ENCODE measurements at places on chromosomes 7 and 10.

DNA sequence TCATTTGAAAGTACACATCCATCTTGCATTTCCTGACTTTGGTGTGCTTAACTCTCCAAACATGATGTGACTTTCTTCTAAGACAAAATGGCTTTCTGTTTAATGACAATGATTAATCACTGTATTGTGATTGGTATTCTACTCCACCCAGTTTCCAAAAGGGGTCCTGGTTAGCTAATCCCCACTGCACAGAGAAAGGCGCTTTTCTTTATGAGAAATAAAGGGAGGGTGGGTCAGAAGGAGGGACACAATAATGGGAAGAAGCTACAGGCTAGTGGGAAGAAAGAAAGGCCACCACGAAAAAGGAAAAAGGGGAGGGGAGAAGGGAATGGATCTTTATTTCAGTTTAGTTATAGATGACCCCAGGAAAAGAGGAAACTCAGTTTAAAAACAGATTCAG is 69.2 kb downstream of the PRTFDC1 start:
- DNase-seq, result no peak

DNA sequence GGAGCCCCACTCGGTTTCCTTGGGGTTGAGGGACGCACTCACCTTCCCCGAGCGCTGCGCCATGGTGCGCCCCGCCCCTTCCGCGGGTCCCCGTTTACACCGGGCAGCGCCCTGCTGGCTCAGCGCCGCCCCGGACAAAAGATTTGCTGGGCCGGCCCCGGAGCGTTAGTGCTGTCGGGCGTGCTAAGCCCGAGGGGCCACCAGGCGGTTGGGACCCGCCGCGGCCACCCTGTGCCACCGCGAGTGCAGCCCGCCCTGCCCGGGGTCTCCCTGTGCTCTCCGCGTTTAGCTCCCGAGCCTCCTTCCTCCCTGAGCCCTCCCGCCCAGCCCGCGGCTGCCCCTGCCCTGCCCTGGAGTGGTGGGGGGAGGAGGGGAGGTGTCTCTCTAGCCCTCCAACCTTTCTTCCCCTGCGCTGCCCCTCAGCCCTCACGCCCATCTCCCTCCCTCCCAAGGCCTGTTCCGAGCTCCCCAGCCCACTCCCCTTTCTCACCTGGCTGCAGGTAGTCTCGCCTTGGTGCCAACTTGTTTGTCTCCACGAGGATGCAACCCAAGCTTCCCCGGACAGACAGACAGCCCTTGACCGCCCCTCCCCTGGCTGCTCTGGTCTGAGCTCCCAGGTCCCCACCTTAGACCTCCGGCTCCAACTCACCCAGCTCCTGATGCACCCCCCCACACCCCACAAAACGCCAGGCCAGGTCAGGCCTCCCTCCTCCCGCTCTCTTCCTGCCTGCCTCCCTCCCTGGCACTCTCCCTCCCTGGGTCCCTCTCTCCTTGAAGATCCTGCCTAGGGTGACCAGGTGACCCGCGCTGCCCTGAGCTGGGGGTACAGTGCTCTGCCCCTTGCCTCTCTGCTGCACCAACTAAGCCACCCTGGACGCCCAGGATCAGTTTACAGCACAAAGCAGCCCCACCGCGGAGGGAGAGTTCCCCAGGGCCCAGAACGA is at the start of gene CRYGN:
Gene CRYGN, minus strand, starts transcription at position 287 of the 944 bp plus-strand sequence. Its CDS starts 224 bp downstream, at position 63.
- DNase-seq, result no peak

DNA sequence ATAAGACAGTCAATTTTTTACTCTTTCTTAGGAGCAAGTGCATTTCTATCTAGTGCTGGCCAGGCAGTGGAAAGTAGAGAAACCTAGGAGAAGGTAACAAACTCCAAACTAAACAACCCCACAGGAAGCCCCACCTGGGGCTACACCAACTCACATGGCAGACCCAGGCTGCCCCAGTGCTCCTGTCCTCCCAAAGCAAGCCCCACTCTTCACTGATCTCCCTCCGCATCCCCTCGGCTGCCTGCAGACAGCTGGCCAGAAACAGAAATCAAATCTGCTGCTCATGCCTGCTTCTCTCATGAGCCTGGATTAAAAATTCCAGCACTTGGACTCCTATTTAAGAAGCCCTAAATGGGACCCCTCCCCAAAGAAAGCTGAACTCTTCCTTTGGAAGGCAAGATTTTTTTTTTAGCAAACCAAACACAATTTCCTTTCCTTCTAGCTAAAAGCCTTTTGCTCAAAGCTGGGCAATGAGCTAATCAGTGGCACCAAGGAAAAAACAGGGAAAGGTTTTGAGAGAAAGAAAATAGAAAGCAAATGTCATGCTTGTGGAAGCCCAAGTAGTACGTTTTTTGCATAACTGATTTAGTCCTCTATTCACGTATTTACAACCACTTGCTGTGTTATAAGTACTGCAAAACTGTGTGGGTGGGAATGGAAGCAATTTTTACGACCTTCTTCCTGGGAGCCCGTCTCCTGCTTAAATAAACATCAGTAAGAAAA is 10.8 kb downstream of the PDE1C start:
- peak; percentile 34 for DNase-seq

DNA sequence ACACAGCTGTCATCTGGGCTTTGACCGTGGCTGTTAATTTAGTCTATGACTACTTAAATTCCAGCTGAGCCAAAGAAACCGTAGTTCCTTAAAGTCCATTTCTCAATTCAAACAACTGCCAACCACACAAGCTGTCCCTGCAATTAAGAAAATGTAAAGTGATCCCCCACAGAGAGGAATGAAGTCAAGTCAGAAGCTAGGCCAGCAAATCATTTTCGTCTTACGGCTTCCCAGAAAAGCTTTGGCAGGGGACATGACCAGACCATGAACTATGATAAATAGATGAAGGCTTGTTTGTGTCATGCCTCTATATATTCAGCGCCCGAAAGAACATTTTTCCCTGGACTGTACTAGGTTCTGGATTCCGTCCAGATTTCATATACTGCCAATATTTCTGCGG is 54.6 kb downstream of the HACD1 start:
- DNase-seq, result peak; percentile 83

DNA sequence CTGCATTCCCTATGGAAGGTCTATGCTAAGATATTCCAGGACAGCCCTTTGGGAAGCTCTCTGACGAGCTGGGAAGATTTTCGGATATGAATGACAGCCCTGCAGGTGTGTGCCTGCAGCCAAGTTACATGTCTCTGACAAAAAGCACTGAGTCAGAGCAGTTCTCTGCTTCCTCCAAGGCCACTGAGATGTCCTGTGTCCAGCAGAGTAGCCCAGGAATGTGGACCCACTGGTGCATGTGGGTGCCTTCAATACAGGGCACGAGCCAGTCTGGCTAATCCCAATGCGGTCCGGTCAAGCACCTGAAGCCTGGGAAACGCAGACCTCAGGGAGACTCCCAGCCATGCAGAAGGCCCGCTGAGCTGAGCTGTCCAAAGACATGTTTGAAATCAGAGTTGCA is 565.7 kb downstream of the TCERG1L start:
- DNase-seq, result no peak

DNA sequence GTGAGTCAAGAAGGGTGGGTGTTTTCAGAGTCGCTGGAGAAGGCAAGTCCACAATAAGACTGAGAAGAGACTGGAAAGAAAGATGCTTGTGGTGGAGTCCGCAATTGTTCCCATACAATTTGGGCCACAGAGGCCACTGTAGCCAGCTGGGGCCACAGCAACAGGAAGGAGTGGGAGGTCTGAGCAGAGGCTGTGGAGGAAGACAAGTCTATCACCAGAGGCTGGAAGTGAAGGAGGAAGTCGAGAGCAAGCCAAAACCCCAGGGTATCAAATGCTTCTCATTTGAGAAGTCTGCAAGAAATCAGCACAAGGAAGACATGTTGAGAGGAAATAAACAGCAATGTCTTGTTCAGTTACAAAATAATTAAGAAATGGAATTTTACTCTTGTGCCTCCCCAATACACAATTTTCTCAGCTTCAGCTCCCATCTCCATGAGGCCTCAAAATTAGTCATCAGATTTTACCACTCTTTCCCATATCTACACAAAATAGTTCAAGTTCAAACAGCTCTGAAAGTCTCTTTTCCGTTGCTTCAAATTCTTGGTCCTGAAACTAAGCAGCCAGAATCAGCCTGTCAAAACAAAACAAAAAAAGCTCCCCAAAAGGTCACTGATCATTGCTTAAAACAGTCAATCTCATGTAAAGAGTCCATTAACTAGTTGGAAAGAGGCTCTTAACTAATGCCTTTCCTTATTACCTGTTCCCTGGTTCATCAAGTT is 31.6 kb downstream of the SLC16A12 start:
- DNase-seq, result peak; percentile 64

DNA sequence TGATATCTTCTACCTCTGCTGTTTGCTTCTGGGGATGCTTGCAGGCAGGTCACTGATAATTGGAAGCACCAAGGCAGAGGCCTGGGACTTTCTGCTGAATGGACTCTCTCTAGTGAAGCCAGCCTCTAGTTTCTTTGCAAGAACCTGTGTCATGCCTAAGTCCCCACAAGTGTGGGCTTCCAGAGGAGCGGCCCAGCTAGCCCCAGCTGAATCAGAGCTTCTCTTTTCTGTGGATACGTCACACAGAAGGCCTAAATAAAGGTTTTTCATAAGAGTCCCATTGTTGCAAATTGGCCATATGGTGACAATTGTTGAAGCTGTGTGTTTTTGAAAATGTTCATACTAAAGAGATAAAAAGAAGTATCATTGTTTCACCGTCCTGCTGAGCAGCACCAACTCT is 6.8 kb upstream of the OPALIN start:
- no peak for DNase-seq

DNA sequence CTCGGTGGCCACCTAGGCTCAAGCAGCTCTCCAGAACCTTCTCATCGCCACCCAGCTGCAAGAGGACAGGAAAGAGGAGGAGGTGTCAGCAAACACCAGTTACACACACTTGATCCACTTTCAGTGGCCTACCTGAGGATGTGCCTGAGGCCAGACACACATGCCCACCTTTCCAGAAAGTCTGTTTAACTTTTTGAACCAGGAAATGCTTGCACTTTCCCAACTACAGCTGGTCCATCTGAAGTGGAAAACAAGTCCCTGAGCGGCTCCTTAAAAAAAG is 15.7 kb upstream of the CYREN start:
- no peak for DNase-seq

GRCh38 chr7:129014501-129015101 is 40.3 kb downstream of the TNPO3 start:
- no peak for DNase-seq

GRCh38 chr10:52965509-52965908 is 192.9 kb upstream of the MBL2 start:
- no peak for DNase-seq

GRCh38 chr7:93218997-93219827 is 7.1 kb downstream of the HEPACAM2 start:
- no peak for DNase-seq

DNA sequence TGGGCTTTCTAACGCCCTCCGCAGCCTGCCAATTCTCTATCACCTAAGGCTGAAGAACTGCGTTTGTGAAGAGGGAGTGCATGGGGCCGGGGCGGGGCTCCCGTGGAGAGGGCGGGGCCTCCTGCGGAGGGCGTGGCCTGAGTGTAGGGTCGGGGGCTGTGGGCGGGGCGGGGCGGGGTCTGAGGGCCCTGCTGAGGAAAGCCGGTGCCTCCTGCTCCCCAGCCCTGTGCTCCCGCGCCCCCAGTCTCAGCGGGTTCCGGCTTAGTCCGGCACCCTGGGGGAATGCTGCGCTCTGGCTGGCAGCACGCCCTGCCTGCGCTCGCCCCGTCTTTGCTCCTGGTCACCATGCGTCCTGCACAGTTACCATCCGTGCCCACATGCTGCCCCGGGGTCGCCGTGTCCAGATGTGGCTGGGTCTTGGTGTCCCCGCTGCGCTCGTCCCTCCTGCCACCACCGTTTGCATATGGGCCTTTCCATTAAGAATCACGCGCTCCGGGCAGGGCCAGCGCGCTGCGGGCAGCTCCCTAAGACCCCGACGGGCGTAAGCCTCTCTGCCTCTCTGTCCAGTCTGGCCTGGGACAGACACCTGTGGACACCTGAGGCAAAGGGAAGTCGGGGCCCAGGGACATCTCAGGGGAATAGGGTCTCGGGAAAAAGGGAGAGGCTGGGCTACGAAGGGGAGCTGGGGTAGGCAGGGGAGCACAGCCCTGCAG is 144.0 kb upstream of the RET start:
- DNase-seq, result no peak

GRCh38 chr10:86506499-86506898 is 15.1 kb downstream of the WAPL start:
- peak; percentile 48 for DNase-seq

DNA sequence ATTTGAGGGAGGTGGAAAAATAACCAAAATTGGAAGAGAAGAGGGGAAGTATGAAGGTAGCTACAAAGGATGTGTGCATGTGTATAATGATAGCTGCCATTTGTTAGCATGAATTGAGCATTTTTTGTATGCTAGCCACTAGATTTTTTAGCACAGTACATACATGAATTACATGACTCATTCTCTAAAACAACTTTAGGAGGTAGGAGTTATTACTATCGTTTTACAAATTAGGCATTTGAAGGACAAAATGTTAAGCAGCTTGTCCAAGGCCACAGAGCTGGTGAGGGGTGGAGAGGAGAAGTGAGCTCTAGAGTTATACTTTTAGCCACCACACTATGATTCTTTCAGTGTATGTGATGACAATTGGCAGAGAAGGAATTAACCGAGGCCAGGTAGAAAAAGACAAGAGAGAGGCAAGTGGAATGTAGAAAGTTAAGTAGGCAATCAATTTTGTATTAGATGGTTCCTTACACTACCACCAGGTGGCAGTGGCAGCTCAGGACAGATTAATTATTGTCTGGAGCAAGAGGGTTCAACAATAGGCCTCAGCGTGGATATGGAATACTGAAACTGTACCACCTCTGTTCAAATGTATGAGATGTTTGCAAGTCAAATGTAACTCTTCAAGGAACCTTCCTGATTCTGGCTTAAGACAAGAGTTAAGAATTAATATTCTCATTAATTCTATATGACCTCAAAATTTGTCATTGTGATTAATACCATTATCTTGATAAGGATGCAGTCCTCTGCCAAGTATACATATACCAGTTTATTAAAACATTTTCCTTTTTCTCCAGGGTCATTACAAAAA is 128.0 kb downstream of the MBL2 start:
- peak; percentile 39 for DNase-seq

DNA sequence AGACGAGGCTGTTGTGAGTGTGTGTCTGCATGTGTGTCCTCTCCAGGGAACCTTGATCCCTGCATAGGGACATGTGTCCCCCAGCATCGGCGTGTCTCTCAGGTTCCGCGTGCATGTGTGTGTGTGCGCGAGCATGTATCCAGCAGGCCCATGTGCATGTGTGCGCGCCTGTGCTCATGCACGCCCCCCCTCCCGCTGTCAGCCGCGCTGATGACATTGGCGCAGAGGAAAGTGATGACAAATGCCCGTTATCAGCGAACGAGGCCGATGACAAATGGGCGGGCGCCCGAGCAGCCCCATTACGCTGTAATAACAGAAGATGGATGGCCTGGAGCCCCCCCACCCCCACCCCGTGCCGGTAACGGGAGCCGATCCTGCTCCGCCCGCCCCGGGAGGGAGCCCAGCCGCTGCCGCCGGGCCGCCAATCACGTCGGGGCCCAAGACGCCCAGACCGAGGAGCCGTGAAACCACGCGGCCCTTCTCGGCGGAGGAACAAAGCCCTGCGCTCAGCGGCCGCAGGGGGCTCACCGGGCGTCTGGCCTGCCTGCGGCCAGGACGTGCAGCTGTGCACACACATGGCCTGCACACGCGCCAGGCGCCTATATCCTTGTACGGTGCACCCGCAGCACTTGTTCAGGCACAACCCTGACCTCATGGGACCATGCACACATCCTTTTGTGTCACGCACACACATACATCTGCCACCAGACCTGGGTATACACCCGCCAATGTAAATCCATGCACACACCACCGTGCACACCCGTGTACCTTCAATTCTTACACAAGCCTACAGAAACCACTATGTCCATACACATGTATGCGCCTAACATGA is 21.5 kb downstream of the POLL start:
- DNase-seq, result no peak

GRCh38 chr10:14468023-14468441 is 137.3 kb upstream of the FRMD4A start:
- no peak for DNase-seq
